ENCODE measurements at places on chromosomes 11 and 22.

- peak; percentile 87 for DNase-seq
Measured at GRCh38 chr11:77589521-77590193, at the start of gene AQP11. AQP11 (plus strand) TSS chr11:77589953; CDS start chr11:77589993, 40 bp downstream.

GRCh38 chr22:19213001-19213400 is 34.5 kb upstream of the SLC25A1 start:
- no peak for DNase-seq

DNA sequence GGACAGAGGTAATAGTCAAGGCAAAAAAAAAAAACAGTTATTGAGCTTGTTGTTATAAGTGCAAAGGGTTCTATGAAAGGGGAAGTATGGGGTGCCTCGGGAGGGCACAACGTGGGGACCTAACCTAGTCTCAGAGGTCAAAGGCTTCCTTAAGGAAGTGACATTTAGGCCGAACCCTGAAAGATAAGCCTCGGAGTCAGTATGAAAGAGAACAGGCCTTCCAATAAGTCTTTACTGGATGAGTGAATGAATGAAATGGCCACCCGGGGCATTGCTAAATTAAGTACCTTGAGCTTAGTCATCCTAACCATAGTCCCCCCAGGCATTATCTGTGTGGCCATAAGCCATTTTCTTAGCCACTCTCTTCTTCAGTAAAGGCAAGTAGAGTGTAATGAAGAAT is 19.7 kb downstream of the FLI1 start:
- DNase-seq, result peak; percentile 59

DNA sequence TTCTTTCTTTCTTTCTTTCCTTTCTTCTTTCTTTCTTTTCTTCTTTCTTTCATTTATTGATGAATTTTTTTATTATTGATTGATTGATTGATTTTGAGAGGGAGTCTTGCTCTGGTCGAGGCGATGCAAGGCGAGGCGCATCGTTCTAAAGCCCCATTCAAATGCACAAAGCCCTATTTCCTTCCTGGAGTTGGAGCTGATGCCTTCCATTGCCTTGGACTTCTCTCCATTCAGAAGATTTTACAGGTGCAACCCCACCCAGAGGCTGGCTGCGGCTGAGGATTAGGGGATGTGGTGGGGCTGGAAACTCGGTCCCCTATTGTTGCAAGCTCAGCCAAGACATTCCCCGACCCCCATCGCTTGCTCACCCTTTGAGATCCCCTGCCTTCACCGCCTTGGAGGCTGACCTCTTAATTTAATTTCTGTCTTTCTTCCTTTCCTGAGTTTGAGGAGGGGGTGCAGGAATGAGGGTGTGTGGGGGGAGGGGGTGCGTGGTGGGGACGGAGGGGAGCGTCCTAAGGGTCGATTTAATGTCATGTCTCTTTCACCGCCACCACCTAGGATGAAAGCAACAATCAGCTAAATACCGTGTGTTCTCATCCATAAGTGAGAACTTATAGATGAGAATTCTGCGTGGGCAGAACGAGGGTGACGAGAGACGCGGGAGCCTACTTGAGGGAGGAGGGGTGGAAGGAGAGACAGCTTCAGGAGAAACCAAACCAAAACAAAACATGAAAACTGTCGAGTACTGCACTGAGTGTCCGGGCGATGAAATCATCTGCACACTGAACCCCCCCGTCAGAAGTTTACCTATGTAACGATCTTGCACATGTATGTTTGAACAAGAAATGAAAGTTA is 3913.9 kb upstream of the OR11H1 start:
- DNase-seq, result no peak

GRCh38 chr11:118673361-118674081 is 5.9 kb downstream of the TREH start:
- no peak for DNase-seq

GRCh38 chr11:41781441-41781840 is 322.0 kb upstream of the LRRC4C start:
- no peak for DNase-seq

- DNase-seq, result no peak
Measured at GRCh38 chr22:29385151-29385704, 3.1 kb downstream of the AP1B1 start.

GRCh38 chr22:45704648-45705047 is 33.0 kb downstream of the ATXN10 start:
- no peak for DNase-seq

DNA sequence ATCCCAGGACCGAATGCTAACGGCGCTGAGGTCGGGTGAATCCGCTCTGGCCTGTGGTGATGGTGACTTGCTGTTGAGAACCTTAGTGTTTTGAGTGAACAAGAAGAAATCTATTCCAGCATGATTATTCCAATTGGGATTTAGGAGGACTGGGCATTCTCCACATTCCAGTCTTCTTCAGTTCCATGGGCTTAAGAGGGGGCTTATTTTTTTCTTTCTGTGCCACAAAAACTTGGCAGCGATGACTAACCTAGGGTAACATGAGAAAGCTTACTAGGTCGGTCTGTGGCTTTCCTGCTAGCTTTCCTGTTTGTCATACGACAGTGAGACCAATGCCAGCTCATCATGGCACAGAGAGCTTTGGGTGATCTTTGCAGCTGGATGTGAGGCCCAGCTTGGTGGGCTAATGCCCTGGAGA is 62.9 kb upstream of the ATXN10 start:
- no peak for DNase-seq

- no peak for DNase-seq
Measured at GRCh38 chr11:68311160-68312116, 953 bp upstream of the LRP5 start.

DNA sequence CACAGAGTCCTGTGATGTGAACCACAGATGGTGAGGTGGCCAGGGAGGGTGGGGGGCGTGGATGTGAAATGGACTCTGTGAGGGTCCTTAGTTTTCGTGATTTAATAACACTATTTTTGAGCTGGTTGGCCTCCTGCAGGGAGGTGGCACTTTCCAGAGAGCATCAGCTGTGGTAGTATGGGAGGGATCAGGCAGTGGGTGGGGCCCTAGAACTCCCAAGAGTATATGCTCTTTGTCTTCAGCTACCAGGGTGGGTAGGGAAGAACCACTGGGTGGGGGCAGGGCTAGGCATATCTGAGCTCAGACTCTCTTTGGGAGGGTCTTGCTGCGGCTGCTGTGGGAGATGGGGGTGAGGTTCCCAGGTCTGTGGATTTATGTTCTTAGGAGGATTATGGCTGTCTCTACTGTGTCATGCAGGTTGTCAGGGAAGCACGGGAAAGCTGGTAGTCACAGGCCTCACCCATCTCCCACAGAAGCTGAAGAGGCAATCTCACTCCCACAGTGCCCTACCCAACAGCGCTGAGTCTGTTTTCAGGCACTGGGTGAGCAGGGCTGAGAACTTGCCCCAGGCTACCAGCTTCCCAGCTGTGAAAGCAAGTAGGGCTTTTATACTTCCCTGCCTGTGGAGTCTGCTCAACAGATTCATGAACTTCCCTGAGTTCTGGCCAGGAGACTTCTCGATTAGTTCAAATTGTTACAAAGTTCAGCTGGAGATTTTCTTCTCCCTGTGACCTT is 47.9 kb upstream of the SNX19 start:
- no peak for DNase-seq
